Glomerular endothelial cell (primary cell): ENCODE measurements at places on chromosomes 13 and 19. TPM values are rescaled to one million over a fixed set of nuclear protein-coding genes. Genes with fewer than 3 reads are reported as not detected.

- no peak for DNase-seq
Observed at GRCh38 chr19:40552848-40553247, 23.8 kb upstream of the SHKBP1 start.

Gene KCNJ14
- 0.73 and 1.2 TPM in 2 replicates for total RNA-seq

Gene TRAPPC2B
- 23.5 and 24.6 TPM in 2 replicates for total RNA-seq

DNA sequence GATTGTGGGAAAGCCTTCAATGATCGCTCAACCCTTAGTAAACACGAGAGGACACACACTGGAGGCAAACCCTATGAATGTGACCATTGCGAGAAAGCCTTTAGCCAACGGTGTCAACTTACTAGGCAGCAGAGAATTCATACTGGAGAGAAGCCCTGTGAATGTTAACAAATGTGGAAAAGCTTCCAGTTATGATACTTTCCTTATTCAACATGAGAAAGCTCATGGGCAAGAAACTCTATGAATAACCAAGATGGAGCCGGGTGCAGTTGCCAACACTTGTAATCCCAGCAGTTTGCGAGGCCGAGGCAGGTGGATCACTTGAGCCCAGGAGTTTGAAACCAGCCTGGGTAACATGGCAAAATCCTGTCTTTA lies 15.8 kb upstream of the ZNF8 start:
- no peak for DNase-seq

- DNase-seq = no peak
Observed at GRCh38 chr19:16398530-16399249, 73.1 kb downstream of the EPS15L1 start.

DNA sequence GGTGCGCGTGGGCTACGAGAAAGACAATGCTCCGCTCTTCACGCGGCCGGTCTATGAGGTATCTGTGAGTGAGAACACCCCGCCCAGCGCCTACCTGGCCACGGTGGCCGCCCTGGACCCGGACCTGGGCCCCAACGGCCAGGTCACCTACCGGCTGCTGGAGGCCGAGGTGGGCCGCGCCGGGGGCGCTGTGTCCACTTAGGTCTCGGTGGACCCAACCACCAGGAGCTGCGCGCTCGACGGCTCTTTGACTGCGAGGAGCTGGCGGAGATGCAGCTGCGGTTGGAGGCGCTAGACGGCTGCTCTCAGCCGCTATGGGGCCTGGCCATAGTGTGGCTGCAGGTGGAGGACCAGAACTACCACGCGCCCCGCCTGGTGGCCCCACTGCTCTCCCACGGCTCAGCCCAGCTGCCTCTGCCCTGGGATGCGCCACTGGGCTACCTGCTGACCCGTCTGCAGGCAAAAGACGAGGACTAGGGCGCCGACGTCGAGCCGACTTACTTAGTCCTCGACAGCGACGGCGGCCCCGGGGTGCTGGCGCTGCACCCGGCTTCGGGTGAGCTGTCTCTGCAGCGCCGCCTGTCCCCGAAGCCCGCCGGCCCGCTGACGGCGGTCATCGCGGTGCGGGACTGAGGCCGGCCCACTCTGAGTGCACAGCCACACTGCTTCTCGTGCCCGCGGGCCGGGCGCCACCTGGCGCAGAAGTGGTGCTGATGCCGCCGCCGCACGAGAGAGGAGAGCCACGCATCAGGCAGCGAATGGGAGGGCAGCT lies 173.0 kb downstream of the OLFM4 start:
- no peak for DNase-seq

DNA sequence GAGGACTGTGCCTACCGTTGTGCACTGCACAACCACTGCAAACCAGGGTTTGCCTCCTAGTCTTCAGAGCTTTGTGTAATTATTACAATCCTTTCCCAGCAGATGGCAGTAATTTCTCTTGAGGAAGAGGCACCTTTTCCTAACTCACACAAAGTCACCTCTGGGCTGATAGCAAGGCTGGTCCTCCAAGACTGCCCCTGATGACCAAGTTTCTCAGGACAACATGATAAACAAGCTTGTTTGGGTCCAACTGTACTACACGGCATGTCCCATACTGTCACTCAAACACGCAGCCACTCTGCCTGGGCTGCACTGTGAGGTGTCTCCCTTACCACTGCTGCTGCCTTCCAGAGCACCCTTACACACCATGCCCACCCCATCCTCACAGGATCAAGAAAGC lies 39.3 kb downstream of the RFXAP start:
- DNase-seq = peak; percentile 48

DNA sequence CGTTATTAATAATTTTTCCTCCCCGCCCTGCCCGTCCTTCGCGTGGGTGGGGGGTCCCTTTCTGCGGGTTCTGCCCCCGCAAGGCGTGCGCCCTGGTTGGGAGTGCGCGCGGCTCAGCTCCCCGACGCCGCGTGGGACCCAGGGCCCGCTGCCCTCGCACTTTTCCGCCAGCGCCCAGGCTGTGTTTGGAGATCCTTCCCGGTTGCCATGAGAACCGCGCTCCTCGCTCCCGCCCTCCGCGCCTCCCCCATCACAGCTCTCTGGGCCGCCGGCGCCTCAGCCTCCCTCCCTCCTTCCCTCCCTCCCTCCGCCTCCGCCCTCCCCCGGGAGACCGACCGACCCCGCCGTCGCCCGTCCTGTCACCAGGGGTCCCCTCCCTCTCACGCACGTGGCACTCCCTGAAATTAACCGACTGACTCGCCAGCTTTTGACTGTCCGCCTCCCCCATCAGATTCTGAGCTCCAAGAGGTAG lies 2.4 kb upstream of the SSBP4 start:
- DNase-seq = no peak

GRCh38 chr13:99144306-99144705 lies 56.3 kb upstream of the UBAC2 start:
- DNase-seq = no peak

DNA sequence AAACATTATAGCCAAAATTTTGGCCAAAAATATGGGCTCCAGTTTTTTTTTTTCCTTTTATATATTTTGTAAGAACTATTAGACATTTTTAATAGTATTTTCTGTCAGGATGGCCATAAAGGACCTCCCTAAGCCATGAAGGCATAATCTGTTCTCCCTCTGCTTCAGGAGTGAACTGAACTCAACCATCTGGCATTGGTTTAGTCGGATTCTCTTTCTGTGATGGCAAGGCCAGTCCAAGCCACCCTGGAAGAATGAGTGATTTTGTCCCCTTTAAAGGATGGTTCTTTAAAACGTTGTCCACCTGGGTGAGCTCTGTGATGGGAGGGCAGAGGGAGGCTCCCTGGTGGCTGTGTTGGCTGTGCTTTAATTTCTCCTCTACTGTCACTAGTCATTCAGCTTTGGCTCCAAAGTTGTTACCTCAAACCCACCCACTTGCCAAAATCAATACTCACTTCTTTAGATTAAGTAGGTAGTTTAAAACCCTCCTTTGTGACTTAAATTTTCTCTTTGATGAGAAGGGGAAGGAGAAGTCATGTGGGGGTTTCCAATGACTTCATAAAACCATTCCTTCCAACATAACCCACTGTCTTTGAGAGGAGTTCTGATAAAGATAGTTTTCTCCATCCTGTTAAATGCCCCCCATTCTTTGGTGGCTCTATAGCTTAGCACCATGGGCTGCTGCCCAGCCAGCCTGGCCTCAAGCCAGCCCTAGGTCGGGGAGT lies 4.4 kb downstream of the TNFRSF19 start:
- DNase-seq = no peak

GRCh38 chr13:53336441-53337160 lies 308.0 kb downstream of the OLFM4 start:
- no peak for DNase-seq

Gene FSD1
- 20.9 and 38.3 TPM in 2 replicates for total RNA-seq

DNA sequence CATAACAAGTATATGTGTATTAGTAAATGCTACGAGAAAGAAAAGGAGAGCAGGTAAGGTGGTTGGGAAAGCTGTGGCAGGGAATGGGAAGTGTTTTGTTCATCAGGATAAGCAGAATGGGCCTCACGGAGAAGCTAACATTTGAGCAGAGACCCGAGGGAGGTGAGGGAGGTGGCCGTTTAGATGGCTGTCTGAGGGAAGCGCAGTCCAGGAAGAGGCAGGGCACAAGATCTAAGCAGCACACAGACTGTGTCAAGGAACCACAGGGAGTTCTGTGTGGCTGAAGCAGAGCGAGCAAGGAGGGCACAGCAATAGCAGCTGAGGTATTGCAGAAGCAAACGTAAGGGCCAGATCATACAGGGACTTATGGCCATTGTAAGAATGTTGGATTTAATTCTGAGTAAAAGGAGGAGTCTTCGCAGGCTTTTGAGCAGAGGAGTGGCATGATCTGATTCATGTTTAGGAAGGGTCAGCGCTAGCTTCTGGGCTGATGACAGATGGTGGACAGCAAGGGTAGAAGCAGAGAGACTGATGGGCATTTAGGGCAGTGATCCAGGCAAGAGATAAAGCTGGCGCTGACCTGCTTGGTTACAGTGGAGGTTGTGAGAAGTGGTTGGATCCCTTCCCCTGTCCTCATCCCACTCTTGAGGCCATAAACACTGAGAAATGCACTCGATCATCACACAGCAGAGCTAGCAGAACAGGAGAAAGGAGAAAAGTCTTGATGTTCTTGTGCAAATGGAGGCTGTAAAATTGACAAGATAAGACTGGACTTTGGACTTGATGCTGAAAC lies 199.9 kb downstream of the LACC1 start:
- DNase-seq = no peak

Gene EHD2
- 245 and 268 TPM in 2 replicates for total RNA-seq

- DNase-seq = no peak
Observed at GRCh38 chr19:2096034-2096479, at the start of gene MOB3A. TSS of gene MOB3A (minus strand) at chr19:2096326. CDS start at chr19:2078560, 17,766 bp downstream.

DNA sequence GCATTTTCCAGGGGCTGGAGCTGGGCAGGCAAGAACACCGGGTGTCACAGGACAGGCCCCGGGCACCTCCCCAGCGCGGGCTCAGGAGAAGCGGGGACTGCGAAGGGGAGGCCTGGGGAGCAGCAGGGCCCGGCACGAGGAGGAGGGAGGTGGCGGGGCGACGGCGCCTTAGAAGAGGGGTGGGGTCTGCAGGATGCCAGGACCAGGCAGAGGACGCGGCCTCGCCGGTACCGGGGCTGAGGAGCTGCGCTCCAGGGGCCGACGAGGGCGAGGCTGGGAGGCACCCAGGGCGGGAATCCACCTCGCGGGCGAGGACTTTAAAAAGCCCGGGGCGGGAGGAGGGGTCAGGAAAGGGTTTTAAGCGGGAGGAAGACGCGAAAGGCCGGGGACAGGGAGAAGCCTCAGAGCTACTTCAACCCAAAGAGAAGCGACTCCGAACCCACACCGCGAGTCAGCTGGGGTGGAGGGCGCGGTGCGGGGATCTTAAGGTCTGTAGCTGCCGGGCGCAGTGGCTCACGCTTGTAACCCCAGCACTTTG lies 665 bp downstream of the ZNF347 start:
- DNase-seq = no peak

Gene URAD
- total RNA-seq = not detected in 2 replicates

- no peak for DNase-seq
Observed at GRCh38 chr13:29961036-29961670, 110.7 kb upstream of the UBL3 start.

Gene IL12RB1
- 0.12 and 0.19 TPM in 2 replicates for total RNA-seq

- DNase-seq = no peak
Observed at GRCh38 chr19:40147693-40148347, 43.4 kb upstream of the MAP3K10 start.

GRCh38 chr19:38291855-38292254 lies 12.2 kb upstream of the C19orf33 start:
- no peak for DNase-seq

Gene DHDH
- total RNA-seq = not detected in 2 replicates

Gene CYP4F2
- not detected in 2 replicates for total RNA-seq
